Hematopoietic multipotent progenitor cell treated with erythropoietin and hydrocortisone succinate and interleukin-3 and kit ligand, for 8 days (in vitro differentiated cells): ENCODE measurements at places on chromosomes 2 and 18.

- no peak for DNase-seq
These were observed 620.2 kb upstream of the NETO1 start for GRCh38 chr18:73487966-73488365.

- peak; percentile 29 for DNase-seq
These were observed at the start of gene C1GALT1C1L for GRCh38 chr2:43676322-43677050. Gene C1GALT1C1L (minus strand): TSS chr2:43676429. CDS start chr2:43676322, 107 bp downstream.

DNA sequence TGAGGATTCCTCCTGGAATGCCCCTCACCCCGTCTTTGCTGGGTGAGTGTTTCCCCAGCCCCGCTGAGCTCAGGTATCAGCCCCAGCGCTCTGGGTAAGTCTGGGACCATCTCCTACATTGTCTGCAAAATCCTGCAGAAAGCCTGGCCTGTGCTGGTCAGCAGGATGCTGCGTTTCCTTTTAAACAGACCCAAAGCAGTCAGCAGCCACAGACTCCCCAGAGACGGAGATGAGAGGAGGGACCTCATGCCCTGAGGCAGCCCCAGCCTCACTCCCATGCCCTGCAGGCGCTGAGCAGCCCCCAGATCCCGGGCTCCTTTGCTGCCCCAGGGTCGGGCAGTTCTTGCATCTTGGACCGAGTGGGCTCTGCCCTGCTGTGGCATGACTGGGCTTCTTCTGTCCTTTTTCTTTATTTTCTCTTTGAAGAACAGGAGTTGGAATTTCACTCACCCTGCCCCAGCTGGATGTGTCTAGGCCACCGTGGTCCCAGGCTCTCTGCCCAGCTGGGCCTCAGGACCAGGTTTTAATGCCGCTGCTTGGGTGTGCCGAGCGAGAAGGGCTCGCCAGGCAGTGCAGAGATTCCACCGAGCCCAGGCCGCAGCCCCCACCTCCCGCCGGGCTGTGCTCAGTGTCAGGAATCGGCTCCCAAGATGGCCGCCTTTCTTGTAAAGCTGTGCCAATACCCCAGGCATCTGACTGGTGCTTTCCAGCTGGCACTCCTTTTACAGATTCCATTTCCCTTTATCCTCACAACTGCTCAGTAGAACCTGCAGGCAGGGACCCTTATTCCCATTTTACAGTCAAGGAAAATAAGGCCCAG, 43.6 kb downstream of the ODC1 start:
- no peak for DNase-seq

DNA sequence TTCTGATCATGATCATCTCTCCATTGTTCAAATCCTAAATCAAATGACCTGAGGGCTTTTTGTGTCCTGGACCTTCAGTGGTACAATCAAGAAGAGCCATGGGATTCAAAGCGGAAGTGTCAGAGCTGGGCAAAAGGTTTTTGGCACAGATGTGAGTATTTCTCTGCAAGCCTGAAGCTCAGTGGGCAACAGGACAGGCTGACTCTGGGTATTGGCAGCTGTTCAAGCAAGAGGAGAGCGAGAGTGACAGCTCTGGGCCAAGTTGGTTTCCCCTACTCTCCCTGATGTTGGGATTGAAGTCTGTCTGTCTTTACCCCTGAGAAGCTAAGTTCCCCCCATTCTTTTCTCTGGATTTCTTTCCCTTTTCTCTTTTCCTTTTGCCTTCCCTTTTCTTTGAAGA, 33.3 kb downstream of the DSEL start:
- peak; percentile 1 for DNase-seq

DNA sequence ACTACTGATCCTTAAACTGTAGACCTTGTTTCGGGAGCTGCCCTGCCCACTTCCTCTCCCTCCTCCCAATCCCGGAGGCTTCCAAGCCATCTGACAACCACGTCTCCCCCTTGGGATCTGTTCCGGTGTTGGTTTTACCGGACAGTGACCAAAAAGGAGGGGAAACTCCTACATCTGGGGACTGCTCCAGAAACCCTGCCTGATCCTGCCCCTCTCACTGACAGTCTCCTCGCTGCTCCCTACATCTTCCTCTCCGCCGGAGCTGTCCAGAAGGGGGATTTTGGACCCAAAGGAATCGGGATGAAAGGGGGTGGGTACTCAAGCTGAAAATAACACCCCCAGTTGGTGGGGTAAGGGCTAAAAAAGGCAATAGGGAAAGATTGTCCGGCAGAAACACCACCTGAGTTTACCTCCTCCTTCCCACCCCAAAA, 1.5 kb downstream of the INO80D start:
- peak; percentile 59 for DNase-seq

- no peak for DNase-seq
These were observed 62.1 kb downstream of the SETBP1 start for GRCh38 chr18:44742718-44743311.

- no peak for DNase-seq
These were observed 50.3 kb upstream of the CDH20 start for GRCh38 chr18:61282926-61283325.

DNA sequence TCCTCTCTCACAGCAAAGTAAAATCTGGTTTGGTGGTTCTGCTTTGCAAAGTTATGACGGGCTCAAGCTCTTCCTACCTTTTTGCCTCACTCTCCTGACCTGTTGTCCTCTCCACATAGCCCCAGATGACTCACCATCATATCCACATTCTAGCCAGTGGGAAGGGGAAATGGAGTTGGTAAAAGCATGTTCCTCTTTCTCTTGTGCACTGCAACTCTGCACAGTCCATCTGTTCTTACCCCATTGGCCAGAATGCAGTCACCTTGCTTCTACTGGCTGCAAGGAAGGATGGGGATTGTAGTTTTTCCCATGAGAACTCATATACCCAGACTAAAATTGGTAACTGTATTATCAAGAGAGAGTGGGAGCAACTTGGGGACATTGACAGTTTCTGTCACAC, 50.4 kb upstream of the SMIM21 start:
- DNase-seq, result no peak

DNA sequence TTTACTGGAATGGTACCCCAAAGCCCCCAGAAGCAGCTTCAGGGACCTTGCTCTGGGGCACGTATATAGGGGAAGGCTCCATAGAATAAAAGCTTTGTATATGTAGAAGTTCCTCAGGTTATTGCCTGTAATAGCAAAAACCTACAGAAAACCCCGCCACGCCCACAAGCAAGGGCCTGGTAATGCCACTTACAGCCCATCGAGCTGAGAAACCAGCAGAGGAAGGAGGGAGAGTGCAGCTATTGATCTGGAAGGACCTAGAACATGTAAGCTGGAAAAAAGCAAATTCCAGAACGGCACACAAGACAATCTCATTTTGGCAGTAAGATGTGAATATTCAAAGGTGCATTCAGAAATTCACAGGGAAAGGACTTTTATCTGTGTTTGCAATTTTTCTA, 15.8 kb downstream of the HS1BP3 start:
- no peak for DNase-seq

DNA sequence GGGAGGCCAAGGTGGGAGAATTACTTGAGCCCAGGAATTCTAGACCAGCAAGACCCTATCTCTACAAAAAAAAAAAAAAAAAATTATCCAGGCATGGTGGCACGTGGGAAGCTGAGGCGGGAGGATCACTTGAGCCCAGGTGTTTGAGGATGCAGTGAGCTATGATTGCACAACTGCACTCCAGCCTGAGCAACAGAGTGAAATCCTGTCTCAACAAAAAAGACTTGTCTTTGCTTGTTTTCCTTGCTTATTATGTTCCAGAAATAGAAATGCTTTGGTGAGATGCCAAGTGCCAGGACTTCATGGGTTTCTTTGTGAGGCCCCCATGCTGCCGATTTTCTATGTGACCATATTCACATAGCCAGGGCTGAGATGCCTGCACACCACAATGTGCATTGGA, 9.0 kb downstream of the DCDC2C start:
- DNase-seq, result no peak

GRCh38 chr2:235520787-235521186, 26.9 kb downstream of the AGAP1 start:
- DNase-seq, result no peak

GRCh38 chr2:10490806-10491291, 42.7 kb upstream of the ODC1 start:
- DNase-seq, result no peak

DNA sequence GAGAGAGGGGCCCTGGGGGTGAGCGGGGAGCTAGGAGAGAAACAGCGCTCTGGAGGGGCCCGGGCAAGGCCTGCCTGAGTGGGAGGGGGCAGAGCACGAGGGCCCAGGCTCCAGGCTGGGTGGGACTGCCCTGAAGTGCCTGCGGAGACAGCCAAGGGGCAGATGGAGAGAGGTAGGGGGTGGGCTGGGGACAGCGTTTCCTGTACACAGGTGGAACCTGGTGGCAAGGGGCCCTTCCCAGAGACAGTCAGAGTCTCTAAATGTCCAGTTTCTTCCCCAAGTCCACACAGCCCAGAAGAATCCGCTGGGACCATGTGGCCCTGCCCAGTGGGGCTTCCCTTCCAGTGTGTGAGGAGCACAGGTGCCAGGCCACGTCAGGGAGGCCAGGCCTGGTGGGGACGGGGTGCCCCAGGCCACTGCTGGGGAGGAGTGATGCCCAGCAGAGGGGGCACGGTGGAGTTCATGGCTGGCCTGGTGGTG, 1.7 kb upstream of the GPR35 start:
- no peak for DNase-seq

- no peak for DNase-seq
These were observed 22.8 kb upstream of the STON1 start for GRCh38 chr2:48507111-48507510.

DNA sequence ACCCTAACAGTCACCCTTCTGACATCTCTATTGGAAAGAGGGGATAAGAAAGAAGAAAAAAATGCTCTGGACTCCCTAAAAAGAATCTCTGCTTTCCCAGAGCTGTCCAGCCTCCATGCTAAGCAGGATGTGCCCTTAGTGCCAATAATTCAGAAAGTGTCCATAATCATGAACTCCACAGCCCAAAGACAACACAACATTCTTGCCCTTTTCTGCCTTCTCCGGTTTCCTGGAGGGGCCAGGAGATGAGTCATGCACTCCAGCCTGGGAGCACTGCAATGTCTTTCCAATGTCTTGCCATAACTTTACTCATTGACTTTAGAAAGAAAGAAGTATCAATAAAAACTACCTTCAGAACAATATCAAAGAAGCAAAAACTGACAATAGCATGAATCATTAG, 44.0 kb downstream of the KLF7 start:
- DNase-seq, result no peak

- no peak for DNase-seq
These were observed 34.7 kb downstream of the TRABD2A start for GRCh38 chr2:84846041-84846663.

DNA sequence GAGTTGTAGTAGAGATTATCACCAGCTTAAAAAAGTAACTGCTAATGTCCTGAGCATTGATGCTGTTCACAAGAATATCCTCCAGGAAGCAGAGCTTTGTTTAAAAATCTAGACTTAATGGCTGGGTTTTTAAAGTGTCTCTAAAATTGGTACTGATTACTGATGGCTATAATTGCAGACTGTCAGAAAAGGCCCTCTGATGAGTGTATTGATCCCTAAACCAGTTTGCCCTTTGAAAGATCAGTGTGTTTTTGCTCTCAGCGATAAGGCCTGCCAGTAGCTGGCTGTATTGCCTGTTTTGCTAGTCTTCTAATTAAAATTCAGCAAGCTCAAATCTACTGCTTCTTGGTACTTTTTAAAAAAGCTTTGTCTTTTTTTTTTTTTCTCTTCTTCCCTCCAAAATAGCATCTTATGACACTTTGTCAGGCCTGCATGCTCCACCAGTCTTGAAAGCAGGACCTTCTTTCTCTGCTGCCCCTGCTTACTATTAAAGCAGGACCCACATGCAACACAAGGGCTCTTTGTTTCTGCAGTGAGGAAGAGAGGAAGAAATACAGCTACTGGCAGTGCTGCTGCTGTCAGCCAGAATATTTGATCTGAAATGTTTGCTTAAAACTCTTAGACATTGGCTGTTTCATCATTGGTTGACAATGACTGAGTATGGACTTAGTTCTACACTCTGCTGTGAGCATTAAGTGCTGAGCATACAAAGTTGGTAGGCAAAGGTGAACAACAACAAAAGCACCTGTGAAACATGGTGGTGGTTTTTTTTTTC, 1.8 kb downstream of the SEC11C start:
- DNase-seq, result no peak

- DNase-seq, result no peak
These were observed 693 bp upstream of the LRP2 start for GRCh38 chr2:169362894-169363559.

- no peak for DNase-seq
These were observed 153.9 kb downstream of the INSIG2 start for GRCh38 chr2:118242216-118242615.

GRCh38 chr18:944440-944839, 39.8 kb downstream of the ADCYAP1 start:
- DNase-seq, result no peak

GRCh38 chr2:39640107-39640506, 25.6 kb upstream of the TMEM178A start:
- no peak for DNase-seq

DNA sequence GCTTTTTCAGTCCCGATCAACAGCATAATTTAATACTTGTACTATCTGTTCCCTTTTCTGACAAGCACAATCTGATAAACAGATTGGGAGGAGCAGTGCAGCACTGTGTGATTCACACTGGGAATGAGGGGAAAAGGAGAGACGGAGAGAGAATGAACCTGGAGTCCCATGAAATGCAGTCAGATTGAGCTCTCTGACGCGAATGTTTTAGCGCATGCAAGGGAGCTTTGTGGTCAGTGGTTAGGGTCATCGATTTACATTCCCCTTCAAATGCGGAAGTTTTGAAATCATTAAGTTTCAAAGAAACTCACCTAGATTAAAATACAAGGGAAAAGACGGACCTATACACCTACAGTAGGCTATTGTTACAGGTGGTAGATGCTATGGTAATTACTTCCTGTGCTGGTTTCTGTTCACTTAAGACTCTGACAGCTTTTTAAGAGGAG, 99.6 kb downstream of the KCTD1 start:
- no peak for DNase-seq

GRCh38 chr2:55949613-55950012, 26.0 kb upstream of the EFEMP1 start:
- no peak for DNase-seq

DNA sequence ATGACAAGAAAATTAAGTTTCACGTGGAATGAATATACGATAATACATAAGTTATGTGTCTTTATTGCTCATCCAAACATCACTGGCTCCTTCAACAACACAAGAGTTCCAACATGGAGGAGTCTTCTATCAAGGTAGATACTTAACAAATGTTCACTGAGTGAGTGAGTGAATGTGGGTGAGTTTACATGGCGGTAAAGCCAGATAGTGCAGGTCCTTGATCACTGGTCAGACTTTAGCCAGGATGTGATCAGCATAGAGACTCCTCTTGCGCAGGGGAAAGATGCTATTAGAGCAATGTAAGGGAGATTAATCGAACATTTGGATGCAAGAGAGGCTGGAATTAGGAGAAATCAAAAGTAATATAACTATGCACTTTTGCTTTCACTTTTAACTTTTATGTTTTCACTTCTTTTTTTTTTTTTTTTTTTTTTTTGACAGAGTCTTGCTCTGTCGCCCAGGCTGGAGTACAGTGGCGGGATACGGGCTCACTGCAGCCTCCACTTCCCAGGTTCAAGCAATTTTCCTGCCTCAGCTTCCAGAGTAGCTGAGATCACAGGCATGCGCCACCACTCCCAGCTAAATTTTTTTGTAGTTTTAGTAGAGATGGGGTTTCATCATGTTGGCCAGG, 249.0 kb upstream of the ID2 start:
- no peak for DNase-seq

- no peak for DNase-seq
These were observed 199.4 kb downstream of the SPP2 start for GRCh38 chr2:234249873-234250272.
